ENCODE measurements at places on chromosomes 2 and 18.

- no peak for DNase-seq
Observed at GRCh38 chr2:107006836-107007235, 120.9 kb upstream of the ST6GAL2 start.

- no peak for DNase-seq
Observed at GRCh38 chr2:220569112-220569897, 941.9 kb downstream of the SLC4A3 start.

GRCh38 chr2:104410136-104410535 lies 443.8 kb upstream of the POU3F3 start:
- no peak for DNase-seq

DNA sequence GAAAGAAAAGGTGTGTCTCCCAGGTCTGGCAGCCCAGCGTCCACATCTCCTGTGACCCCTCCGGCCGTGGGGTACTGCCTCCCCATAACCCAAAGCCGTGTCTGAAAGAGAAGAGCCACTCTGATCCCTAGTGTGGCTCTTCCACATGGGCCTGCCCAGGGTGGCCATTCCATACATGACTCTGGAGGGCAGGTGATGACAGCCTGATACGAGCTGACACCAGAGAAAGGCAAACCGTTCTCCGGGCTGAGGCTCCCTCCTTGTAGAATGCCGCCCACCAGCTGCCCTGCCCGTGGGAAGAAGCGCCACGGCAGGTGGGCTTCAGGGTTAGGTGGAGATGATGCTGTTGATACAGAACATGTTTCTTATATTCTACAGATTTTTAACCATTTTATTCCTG lies 451.6 kb upstream of the SALL3 start:
- no peak for DNase-seq

DNA sequence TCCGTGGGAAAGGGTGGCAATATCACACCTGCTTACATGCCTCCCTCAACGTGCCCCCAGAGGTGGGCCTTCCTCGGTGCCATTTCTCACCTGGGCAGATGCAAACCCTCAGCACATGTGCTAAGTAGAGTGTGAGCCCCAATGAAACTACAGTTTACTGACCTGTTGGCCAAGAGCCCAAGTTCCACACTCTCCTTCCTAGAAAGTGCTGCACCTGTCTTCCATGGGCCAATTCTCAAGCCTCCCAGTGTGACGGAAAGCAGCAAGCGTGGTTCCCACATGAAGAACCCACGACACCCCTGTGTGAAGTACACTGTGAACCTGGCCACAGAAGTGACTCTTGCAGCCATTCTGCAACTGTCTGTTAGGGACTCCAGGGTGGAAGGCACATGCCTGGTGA lies 73.7 kb downstream of the UXS1 start:
- DNase-seq: no peak

DNA sequence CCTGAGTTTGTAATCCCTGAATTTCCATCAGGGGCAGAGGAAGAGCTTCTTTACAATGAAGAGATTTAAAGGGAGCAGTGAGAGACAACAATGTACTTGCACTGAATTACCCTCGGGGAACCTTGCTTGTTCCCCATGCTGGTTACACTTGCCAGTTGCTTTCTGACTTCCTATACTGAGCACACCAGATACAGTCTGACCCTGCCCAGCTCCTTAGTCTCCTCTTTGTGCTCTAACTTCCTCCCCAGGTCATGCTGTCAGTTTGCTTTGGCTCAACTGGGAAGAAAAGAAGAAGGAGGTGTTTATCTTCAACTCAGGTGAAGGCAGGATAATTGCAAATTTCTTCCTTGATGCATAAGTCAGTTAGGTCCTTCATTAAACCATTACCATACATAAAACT lies 658.4 kb downstream of the NYAP2 start:
- DNase-seq: no peak

DNA sequence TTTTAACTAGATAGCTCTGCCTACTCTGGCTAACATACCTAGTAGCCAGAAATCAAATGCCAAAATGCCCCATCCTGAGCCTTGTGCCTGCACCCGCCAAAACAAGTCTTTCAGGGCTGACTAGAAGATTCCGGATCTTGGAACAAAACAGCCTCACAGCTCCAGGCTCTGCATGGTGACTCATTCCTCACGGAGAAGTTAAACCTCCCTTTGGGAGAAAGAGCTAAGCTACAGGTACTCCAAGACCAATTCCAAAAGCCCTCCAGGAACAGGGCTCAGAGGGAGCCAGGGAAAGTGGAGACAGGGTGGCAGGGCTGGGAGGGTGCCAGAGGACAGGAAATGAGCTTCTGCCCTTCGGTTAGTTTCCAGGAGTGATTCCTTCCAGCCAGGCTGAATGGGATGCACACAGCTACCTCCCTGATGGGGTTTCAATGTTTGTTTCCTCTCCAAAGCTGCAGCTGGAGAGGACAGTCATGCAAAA lies 295.6 kb downstream of the TNS1 start:
- DNase-seq: no peak

DNA sequence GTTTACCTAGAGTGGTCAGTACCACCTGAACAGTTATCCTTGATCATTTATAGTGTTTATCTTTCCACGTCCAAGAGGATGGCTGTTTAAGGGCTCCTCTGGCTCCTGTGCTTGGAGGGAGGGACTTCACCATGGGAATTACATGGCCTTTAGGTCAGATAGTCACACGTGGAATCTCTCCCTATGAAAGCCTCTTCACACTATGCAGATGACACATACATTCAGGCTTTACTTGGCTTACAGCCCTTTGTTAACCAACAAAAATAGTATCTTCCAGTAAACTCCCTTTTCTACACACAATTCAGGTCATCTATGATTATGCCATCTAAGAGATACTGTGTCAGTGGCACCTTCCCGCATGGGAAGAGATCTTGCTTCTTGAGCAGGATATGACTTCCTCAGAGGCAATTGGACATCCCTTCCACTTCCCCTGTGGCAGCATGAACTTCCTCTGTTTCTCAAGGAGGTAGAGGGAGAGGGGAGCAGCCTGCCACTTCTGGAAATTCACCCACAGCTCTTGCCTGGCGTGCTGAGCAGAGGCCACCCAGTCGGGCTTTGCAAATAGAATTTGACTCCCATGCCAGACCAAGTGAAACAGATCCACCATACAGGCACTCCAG lies 53.5 kb downstream of the COLEC12 start:
- no peak for DNase-seq

- DNase-seq: no peak
Observed at GRCh38 chr2:24515831-24516230, 24.8 kb downstream of the NCOA1 start.

DNA sequence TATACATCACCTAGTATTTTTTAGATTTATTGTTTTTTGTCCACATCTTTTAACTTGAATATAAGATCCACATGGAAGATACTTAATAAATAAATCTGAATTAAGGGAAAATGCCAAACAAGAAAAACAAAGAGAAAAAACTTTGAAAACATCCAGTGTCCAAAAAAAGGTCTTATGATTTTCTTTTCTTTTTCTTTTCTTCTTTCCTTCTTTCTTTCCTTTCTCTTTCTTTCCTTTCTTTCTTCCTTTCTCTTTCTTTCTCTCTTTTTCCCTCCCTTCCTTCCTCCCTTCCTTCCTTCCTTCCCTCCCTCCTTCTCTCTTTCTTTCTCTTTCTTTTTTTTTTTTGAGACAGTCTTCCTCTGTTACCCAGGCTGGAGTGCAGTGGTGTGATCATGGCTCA lies 29.6 kb upstream of the WIPF1 start:
- DNase-seq: no peak

GRCh38 chr2:3040496-3041140 lies 337.0 kb downstream of the EIPR1 start:
- DNase-seq: no peak

DNA sequence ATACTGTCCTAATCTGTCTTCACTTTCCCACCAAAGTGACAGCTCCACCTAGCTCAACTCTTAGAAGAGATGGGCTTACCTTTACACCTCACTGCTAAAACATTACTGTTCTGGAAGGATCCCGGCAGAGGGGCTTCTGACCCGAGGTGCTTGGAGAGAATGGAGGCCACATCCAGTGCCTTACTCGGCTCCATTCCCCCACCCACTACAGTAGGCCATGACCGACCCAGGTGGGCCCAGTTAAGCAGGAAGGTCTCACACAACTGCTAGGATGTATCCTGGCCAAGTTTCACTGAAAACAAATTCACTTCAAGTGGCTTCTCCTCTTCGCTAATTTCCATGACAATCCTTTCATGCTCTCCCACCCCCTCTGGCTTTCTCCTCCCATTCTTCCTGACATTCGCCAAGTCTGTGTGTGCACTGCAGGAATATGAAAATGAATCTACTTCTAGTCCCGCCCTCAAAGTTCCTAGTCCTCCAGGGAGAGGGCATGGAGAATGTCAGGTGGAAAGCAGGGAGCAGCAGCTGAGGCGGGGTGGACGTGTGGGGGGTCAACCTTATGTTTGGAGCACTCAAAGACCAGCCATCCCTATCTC lies 11.8 kb downstream of the WIPF1 start:
- DNase-seq: no peak

DNA sequence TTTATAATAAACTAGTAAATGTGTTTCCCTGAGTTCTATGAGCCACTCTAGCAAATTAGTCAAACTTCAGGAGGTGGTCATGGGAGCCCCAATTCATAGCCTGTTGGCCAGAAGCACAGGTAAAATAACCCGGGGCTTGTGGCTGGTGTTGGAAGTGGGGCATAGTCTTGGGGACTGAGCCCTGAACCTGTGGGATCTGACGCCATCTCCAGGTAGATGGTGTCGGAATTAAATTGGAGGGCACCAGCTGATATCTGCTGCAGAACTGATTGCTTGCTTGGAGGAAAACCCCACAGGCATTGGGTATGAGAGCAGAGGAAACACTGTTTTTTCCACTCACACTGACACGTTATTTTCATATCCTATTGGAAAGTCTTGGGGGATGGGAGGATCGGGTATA lies 14.1 kb downstream of the NMS start:
- no peak for DNase-seq

DNA sequence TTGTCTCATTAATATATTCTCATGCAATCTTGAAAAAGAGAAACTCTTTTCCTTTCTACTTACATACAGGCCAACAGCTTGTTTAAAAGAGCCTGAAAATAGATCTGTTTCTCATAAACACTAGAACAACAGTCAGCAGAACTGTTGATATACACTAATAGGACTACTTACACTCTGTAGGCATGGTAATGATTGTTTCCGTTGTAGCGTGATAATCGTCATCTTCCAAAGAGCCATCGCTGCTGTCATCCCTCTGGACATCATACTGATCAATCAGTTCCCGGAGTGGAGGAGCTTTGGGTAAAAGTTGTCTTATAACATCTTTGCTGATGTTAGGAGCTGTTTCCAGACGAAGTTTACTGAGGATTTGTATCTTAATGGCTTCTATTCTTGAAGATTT lies 476 bp downstream of the MSTN start:
- no peak for DNase-seq

DNA sequence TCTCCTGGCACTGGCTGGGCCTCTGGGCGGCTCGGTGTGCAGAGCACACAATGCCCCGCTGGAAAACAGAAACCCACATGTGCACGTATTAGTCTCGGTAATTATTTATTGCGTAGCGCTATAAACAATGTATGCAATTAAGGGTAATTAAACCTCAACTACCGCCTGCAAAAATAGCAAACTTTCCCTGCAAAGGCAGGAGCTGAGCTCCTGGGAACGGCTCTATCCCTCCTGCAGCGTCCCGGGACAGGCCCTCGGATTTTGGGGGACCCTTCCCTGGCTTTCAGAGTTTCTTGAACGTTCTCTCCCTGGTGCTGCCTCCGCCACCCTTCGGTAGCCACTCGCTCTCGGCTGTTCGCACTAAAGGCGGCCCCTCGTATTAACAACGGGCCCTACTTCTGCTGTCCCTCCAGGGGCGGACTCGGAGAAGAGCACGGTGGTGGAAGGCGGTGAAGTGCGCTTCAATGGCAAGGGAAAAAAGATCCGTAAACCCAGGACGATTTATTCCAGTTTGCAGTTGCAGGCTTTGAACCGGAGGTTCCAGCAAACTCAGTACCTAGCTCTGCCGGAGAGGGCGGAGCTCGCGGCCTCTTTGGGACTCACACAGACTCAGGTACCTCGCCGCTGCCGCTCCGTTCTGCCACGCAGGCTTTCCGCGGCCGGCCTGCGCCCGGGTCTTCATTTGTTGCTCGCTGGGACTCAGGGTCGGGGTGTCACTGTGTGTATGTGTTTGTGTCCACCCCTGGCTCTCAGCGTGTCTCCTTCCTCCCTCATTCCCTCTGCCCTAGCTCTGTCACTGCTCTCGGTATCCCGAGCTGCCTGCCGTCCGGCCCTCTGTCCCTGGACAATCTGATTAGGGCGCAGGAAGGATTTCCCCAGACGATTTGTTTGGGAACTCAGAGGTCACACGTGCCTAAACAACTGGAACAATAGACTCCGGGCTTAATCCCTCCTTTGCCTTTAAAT lies 1.2 kb downstream of the DLX1 start:
- no peak for DNase-seq

DNA sequence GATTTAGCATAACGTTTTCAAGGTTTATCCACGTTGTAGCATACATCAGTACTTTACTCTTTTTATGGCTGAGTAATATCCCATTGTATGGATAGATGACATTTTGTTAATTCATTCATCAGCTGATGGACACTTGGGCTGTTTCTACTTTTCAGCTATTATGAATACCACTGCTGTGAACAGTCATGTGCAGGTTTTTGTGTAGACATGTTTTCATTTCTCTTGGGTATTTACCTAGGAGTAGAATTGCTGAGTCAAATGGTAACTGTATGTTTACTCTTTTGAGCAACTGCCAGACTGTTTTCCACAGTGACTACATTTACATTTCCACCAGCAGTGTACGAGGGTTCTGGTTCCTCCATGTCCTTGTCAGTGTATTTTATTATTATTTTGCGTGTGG lies 33.9 kb downstream of the COX7A2L start:
- no peak for DNase-seq

GRCh38 chr18:76610933-76611749 lies 116.1 kb upstream of the ZNF516 start:
- DNase-seq: no peak

- DNase-seq: no peak
Observed at GRCh38 chr2:46414701-46415100, 64.7 kb upstream of the TMEM247 start.

GRCh38 chr2:126669772-126670171 lies 13.8 kb downstream of the GYPC start:
- no peak for DNase-seq

- DNase-seq: no peak
Observed at GRCh38 chr2:121202541-121203310, 82.3 kb downstream of the TFCP2L1 start.

DNA sequence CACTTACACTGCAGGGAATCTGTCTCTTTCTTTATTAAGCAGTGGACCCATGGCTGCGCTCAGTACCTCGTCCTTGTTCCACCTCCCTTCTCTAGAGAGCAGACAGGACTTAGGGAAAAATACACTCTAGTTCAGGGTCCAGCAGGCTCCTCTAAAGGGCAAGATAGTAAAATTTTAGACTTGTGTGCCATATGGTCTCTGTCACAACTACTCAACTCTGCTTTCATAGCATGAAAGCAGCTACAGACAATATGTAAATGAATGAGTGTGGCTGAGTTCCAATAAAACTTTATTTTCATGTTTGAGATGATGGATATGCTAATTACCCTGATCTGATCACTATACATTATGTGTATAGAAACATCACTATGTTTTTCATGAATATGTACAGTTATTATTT lies 163.1 kb downstream of the BABAM2 start:
- no peak for DNase-seq
